ENCODE measurements at places on chromosomes 13 and 19. TPM values are rescaled to one million over a fixed set of nuclear protein-coding genes. Genes with fewer than 3 reads are reported as not detected.

- H3K27me3 ChIP-seq: peaks cover 96% of the 10 kb centered on the region
- no peaks in the 10 kb centered on the region for H3K4me1 ChIP-seq
- DNase-seq: no peak
- H3K27ac ChIP-seq: no peak overlapping the region
These were observed 1.7 kb downstream of the PDE4A start for GRCh38 chr19:10422046-10422461.

The PSG11 gene
- not detected for polyA plus RNA-seq

GRCh38 chr19:46718934-46719622 is 2.2 kb upstream of the PRKD2 start:
- H3K27ac ChIP-seq: no peak overlapping the region
- DNase-seq: no peak
- no peaks in the 10 kb centered on the region for H3K27me3 ChIP-seq
- no peak overlapping the region for H3K4me3 ChIP-seq

DNA sequence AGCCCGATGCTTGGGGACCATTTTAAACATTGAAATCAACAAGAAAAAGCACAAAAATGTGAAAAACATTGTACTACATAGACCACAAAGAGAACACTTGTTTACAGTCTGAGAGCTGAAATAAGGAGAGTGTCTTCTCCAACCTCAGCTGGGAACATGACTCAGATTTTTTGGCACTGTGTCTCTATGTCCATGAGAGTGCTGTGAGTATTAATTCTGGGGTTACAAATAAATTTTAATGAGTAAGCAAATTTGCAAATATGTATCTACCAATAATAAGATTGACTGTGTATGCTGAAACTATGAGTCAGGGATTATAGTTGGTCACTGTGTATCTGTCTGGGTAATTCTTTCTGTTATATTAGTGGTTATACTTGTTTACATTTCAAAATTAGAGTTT is 174.0 kb downstream of the DCT start:
- DNase-seq: no peak
- peaks cover 4% of the 10 kb centered on the region for H3K4me1 ChIP-seq
- H3K27me3 ChIP-seq: no peaks in the 10 kb centered on the region
- no peaks in the 10 kb centered on the region for H3K36me3 ChIP-seq
- no peak overlapping the region for H3K4me3 ChIP-seq
- H3K27ac ChIP-seq: no peak overlapping the region

The BEST2 gene
- 0.10 TPM for polyA plus RNA-seq

Data from large intestine (tissue), 12 donors.